ENCODE measurements at places on chromosomes 13 and 19.

- H3K27ac ChIP-seq, result no peak overlapping the region
- no peaks in the 10 kb centered on the region for H3K4me1 ChIP-seq
- no peaks in the 10 kb centered on the region for H3K27me3 ChIP-seq
- H3K4me3 ChIP-seq, result no peak overlapping the region
- H3K36me3 ChIP-seq, result no peaks in the 10 kb centered on the region
- no peak for DNase-seq
These were observed 660.6 kb downstream of the EFNB2 start for GRCh38 chr13:105874814-105875213.

DNA sequence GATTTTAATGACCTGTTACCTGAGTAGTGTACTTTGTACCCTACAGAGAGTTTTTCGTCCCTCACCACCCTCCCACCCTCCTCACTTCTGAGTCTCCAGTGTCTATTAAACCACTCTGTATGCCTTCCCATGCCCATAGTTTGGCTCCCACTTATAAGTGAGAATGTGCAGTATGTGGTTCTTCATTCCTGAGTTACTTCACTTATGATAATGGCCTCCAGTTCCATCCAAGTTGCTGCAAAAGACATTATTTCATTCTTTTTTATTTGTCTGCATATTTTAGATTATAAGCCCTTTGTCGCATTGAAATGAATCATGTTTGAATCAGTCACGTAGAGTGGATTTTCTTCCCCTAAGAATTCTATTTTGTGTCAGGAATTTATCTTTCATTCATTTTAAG is 12.2 kb upstream of the HTR2A start:
- no peak for DNase-seq
- H3K4me3 ChIP-seq, result no peak overlapping the region
- H3K27me3 ChIP-seq, result peaks cover 44% of the 10 kb centered on the region
- no peaks in the 10 kb centered on the region for H3K36me3 ChIP-seq

DNA sequence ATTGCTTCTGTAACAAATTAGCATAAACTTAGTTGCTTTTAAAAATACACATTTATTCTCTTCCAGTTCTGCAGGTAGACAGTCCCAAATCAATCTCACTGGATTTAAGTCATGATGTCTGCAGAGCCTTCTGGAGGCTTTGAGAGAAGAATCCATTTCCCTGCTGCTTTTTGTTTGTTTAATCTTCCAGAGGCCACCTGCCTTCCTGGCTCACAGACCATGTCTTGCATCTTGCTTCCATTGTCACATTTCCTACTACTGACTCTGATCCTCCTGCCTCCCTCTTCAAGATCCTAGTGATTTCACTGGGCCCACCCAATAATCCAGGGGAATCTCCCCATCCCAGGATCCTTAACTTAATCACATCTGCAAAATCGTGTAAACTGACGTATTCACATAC is 473.3 kb downstream of the ITGBL1 start:
- H3K27ac ChIP-seq, result no peak overlapping the region
- DNase-seq, result no peak
- no peaks in the 10 kb centered on the region for H3K4me1 ChIP-seq
- H3K36me3 ChIP-seq, result no peaks in the 10 kb centered on the region
- H3K27me3 ChIP-seq, result peaks cover 41% of the 10 kb centered on the region

- peaks cover 22% of the 10 kb centered on the region for H3K4me1 ChIP-seq
- no peak for DNase-seq
- H3K27me3 ChIP-seq, result no peaks in the 10 kb centered on the region
- no peak overlapping the region for H3K27ac ChIP-seq
These were observed 51.6 kb downstream of the SACS start for GRCh38 chr13:23381866-23382265.

DNA sequence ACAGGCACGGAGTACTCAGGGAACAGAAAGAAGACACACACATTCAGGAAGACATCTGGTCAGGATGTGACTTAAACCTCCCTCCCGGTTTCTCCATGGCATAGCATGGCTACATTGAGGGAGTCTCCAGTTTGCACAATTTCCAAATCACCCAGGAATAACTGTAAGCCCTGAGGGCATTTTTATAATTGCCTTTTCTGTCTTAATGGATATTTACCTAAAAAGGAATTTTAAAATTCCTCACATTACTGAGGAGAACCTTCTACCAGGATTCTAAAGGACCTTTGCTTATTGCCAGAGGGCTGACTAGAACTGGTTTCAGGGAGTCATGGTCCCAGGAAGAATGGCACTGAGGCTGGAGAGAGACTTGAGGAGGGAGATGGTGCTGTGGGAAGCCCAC is 21.4 kb downstream of the PEG3 start:
- H3K27ac ChIP-seq, result no peak overlapping the region
- H3K4me1 ChIP-seq, result no peaks in the 10 kb centered on the region
- H3K36me3 ChIP-seq, result no peaks in the 10 kb centered on the region
- no peaks in the 10 kb centered on the region for H3K27me3 ChIP-seq
- H3K4me3 ChIP-seq, result no peak overlapping the region
- no peak for DNase-seq

Measured in central memory CD8-positive, alpha-beta T cell (primary cell).